ENCODE measurements at places on chromosomes 6 and 20.
A peak's percentile ranks its signal among the peaks of the same experiment; 100 is the strongest.

GRCh38 chr20:15802020-15802419, 771.2 kb downstream of the KIF16B start:
- DNase-seq: no peak

DNA sequence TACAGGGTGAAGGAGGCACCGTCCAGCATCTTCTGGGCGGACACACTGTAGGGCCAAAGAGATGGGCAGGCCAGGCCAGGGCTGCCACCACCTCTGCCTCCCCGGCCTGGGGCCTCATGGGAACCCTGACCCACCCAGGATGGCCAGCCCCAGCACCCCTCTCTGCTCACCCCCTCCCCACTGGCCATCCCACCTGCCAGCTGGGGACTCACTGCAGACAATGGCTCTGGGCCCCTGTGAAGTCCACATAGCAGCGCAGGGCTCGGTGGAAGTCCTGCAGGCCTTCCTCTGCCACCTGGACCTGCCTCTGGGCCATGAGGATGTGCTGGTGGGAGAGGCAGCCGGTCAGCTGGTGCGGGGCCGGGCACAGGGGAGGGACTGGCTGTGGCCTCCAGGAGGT, 3.6 kb upstream of the C20orf144 start:
- no peak for DNase-seq

DNA sequence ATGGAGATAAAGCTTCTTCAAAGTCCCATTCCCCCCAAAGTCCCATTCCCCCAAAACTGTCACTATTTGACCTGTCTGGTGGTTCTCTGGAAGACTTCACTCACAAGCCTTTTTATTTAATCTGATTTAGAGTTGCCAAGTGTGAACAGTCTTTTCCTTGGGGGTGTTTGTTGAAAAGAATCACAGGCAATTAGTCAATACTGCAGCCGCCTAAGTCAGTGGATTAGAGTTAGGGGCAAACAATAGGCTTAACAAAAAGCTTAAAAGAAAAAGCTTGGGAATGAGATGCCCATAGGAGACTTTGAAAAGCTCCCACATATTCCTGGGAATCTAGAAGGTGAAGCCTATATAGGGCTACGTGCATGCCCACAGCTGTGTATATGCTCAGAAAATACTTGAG, 8.0 kb upstream of the RIPOR2 start:
- DNase-seq: no peak

DNA sequence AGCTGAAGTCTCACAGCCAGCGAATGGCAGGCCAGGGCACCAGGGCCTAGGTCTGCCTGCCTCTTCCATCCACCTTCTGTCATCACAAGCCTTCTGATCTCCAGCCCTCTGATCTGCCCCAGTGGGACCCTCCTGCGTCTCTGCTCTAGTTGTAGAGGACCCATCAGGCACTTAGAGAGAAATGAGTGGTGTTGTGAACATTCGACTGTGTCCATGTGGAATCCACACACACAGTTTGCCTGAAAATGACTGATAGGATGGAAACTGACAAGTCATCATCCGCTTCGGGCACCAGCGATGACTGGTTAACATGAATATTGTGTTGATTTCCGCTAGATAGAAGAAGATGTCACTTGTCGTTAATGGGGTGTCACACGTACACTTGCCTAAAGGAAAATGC, 221.0 kb downstream of the PTPRT start:
- DNase-seq: no peak

DNA sequence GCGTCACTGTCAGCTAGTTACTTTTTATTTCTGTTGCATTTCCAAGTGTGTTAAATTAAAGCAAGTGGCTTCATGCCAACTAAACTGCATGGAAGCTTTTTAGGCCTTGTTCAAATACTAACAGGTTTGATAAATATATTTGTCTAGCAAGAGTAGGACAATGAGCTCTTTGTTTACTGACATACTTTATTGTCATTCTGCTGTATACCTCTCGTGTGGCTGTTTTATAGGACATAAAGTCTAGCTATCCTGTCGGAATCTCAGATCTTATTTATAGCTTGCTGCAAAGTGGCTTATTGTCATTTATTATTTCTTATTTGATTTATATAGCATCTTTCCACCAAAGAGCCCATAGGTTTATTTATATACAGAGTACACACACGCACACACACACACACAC, 711.1 kb downstream of the KIF16B start:
- no peak for DNase-seq

DNA sequence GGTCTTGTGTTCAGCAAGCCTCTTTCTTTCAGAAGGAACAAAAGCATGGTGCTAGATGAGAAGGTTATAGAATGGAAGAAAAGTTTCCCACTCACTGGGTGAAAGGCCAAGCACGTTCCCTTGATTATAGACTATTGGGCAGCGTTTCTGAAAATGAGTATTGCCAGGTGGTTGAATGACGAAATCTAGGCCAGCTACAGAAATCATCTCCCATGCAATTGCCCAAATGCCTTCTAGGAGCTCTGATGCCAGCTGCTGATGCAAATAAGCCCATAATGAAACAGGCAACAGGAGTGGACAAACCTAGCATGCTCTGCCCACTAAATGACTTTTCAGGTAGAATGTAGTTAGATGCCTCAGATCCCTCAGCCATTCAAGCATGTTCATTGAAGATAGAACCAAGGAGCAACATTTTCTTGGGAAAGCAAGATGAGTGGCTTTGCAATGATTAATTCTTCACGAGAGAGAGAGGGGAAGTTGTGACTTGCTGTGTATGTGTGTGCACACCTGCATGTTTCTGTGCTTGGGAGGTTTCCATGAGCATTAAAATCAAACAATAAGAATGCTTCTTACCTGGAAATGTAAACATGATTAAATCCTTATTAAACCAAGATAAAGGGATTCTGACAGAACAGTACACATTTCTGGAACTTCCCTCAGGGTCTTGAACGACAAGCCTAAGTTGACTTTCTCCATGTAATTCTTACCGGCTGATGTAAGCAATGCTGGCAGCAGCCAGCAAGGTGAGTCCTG, 43.6 kb downstream of the ADTRP start:
- no peak for DNase-seq

DNA sequence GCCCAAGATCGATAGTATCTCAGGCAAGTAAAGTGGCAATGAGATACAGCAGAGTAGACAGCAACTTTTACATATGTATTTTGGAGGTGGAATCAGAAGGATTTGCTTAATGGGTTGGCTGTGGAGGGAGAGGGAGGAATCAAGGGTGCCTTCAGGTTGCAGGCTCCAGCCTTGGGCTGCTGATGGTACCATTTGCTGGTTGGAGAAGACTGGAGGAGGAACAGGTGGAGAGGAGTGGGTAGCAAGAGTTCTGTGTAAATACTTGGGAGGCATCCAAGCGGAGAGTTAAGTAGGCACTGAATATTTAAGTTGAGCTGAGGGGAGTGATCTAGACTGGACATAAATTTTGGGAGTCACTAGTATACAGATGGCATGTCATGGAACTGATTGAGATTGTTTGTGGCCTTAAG, 5.2 kb downstream of the BICRAL start:
- no peak for DNase-seq

DNA sequence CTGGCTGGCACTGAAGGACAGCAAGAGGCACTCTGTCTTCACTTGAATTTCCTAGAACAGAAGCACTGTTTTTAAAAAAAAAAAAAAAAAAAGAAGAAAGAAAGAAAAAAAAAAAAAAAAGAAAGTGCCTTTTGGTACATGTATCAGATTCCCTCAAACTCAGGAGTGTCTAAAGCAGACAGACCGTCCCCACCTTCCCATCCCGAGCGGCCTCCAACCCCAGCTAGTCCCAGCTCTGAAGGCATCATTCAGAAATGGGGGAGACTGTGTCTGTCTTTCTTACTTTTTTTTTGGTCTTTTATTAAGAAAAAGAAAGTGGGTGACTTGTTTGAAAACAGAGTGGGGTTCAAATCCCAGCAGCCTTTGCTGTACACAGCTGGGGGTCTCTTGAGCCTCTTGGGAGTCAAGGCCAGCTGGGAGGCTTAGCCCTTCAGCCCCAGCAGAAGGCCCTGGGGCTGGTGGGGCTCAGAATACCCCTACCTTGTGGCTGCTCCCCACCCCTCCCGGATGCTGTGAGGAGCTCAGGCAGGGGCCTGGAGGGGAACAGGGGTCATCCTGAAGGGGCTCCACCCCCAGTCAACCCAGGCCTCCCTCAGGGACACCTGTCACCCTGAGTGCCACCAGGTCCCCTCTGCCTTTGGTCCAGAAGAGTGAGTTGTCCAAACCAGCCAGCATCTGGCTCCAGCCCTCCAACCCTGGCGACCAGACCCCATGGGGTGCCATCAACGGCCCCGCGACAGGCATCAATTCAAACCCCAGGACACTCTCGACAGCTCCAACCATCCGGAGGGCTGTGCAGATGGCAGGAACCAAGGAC, 128.3 kb downstream of the TAF4 start:
- DNase-seq: no peak

GRCh38 chr6:31585491-31585890, 586 bp upstream of the LST1 start:
- peak; percentile 71 for DNase-seq

- DNase-seq: no peak
These were observed 8.4 kb upstream of the SLC2A10 start for GRCh38 chr20:46701057-46701456.

GRCh38 chr6:143336446-143337152, 113.9 kb downstream of the ADAT2 start:
- DNase-seq: no peak

GRCh38 chr6:73521351-73521985, 636 bp upstream of the EEF1A1 start:
- no peak for DNase-seq

DNA sequence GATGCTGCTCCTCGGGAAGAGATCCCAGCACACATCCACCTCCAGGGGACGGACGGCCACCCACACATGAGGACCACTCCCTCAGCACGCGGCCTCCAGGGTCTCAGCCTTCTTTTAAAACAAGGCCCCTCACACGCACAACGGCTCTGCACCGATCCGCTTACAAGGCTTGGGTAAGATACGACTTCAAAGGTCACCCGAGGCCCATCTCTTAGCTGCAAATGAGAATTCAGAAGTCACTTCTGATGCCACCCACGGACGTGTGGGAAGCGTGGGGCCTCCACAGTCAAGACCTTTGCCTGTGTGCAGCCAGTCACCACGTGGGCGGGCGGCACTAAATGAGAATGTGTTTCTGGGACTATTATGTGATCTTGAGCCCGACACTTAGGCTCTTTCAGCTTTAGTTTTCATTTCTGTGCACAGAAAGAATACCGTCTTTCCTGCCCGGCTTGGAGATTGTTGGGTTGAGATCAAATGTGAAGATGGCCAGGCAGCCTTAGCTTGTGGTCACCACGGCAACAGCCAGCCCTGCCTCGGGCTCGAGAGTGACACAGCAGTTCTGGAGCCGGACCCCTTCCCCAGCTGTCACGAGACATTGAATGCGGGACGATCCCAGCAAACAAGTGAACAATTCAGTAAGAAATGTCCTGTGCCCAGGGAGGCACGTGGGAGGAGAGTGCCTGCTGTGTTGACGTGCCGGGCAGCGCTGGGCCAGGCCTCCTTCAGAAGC, 91.6 kb downstream of the RAMACL start:
- DNase-seq: no peak

GRCh38 chr6:37007340-37008043, 2.0 kb downstream of the FGD2 start:
- DNase-seq: peak; percentile 59

DNA sequence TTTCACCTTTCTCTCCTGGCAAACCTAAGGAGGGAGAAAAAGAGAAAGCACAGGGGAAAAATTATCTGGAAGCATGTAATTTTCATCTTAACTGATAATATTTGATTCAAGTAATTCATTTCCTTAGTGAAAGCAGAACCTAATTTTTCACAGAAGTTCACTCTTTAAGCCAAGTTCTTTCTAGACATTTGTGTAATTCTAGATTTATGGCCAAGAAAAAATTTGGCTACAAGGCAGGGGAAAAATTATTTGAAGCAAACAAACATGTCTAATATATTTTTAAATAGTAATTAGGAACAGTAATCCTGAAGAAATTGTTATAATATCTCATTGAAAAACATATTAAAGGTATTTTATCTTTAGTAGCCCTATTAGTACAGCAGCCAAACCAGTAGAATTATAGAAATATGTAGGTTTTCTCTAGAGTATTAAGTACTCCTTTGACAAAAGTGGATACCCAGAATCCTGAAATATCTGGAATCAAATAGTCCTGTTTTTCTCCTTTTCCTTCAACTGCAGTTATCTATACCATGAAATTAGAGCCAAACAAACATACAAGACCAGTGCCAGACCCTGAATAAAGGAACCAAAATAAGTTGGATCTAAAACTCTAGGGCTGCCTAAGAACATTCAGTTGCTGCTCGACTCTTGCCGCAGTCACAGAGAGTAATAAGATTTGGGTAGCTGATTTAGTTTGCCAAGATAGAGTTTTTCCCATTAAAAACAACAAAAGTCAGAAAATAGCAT, 116.5 kb downstream of the COL12A1 start:
- no peak for DNase-seq

DNA sequence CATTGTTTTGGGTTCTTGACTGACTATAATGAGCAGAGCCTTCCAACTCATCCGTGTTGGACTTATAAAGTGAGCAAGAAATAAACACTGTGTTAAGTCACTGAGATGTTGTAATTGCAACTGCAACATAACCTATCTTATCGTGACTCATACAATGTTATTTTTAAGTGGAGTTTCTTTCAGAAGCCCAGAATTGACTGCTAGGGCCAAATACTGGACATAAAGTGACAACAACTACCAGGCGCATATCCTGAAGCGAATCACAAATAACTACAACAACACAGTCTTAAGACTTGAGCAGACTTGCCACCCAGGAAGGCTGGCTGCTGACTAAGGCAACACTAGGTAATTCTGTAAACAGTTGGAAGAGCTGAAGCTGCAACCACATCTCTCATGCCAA, 326.6 kb downstream of the COL12A1 start:
- DNase-seq: no peak

DNA sequence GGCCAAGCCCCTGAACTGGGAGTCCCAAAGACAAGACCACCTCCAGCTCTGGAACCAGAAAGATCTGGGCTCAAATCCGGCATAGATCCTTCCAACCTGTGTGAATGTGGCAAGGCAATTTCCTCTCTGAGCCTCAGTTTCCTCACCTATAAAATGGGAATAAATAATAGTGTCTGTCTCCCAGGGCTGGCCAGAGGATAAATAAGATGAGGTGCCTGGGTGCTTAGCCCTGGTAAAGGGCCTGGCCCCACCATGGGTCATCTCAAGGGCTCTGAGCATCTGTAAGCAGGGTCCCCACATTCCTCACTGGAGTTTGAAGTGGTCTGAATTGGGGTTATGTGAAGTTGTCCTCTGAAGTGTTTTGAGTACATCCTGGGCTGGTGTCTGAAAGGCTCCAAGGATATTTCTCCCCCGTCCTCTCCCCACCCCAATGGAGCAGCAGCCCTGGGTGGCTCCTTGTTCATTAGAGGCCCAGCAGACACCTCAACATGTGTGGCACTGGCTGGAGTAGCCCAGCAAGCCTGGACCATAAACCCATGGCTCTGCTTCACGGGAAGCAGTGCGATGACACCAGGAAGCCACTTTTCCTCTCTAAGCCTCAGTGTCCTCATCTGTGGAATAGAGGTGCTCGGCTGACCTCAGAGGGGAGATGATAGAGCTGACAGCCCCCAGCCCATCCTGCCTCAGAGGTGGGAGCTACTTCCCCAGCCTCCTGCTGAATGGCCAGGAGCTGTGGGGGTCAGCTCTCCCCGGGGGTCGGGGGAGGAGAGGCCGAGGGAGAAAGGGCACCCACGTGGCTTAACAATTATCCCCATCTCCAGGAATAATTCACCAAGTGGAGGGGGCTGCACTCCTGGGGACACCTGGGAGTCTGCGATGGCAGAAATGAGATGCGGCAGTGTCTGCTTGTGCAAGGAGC, 48.0 kb downstream of the HNF4A start:
- no peak for DNase-seq

- DNase-seq: no peak
These were observed 43.4 kb upstream of the CDYL start for GRCh38 chr6:4732691-4733315.
